ENCODE measurements at places on chromosomes 7 and 10. TPM values are rescaled to one million over a fixed set of nuclear protein-coding genes. Genes with fewer than 3 reads are reported as not detected.

GRCh38 chr10:68871731-68872342 lies 29.3 kb upstream of the DDX50 start:
- no peak for DNase-seq

- no peak for DNase-seq
Measured at GRCh38 chr7:127993987-127994386, 37.2 kb downstream of the LRRC4 start.

DNA sequence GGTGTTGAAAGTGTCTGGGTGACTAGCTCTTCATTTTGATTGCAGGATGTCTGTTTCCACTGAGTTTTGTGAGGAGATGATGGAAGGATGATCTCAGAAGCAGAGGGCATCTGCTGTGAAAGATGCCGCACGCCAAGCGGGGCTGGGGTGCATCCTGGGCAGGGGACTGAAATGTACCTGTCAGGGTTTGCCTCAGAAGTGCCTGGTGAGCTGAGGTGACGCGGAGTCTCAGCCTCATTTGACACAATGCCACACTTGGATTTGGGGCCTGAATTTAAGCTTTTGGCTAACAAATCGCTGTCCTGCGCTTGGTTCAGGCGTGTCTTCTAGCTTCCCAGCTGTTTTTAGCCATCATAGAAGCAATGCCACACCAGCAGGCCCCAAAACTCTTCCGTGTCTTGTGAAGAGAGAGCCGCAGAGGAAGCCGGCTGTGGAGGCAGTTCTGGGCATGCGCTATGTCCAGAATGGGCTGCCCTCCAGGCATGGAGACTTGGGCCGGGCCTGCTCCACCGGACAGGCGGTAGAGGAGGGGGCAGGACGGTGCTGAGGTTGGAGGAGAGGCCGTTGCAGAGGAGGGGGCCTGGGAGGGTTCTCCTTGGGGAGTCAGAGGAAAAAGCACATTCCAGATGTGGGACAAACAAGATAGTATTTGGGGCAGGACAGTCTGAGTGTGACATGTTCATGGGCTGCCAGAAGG lies 31.2 kb downstream of the WDR86 start:
- no peak for DNase-seq

GRCh38 chr7:158856883-158857668 lies 718 bp downstream of the DYNC2I1 start:
- no peak for DNase-seq

NUDT13 gene
- polyA plus RNA-seq = 0.69 TPM

Data from psoas muscle (tissue), 8 donors.